ENCODE measurements at places on chromosomes 7 and 10.
A peak's percentile ranks its signal among the peaks of the same experiment; 100 is the strongest.

DNA sequence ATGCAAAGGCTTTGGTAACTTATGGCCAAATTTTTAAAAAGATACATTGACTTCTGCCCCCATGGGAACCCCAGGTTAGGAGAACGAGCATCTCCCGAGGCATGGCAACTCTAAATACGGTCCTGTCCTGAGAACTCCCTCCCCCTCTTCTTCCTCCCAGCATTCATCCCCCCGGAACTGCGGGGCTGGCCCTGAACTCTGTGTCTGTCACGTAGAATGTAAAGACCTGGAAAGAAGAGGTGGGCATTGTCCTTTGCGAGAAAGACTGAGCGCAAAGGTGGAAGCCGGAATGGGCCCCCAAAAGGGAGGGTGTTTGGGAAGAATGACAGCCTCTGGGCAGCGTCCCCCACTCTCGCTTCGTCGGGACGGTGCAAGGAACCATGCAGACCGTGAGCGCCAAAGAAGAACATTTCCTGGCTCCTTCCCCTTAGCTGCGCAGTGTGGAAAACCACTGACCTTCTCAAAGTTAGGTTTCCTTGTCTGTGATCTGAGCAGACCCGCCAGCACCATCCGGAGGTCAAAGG, 21.0 kb downstream of the SHH start:
- DNase-seq = no peak

DNA sequence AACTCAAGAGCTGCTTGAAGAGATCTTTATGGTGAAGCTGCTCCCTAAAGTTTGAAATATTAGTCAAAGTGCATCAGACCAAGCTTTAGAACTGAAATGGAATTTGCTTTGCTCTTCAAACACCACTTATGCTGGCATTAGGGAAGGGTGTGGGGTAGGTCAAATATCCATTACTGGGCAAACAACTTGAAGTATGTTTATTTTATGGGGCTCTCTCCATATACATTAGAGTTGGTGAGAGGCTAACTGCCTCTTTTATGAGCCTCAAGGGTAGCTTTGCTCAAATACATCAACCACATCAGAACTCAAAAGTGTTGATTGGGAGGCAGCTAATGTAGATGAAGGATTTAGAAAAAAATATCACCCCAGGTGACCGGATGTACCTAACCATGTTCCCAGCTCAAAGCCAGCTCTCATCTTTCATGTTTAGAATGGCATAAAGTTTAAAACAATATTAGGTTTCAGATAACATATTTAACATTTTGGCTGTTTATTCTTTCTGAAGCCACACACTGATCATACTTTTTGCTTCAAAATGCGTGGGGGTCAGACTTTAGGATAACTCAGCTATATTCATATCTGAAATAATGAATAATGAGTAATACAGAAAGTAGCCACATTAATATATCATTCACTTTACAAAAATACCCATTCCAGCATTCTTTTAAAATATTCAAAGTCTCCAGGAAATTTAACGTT, 318.6 kb downstream of the PTEN start:
- DNase-seq = no peak

GRCh38 chr10:87864496-87865059, 1.2 kb downstream of the PTEN start:
- DNase-seq = no peak

GRCh38 chr7:146115548-146115850, 1.1 kb upstream of the CNTNAP2 start:
- DNase-seq = no peak

DNA sequence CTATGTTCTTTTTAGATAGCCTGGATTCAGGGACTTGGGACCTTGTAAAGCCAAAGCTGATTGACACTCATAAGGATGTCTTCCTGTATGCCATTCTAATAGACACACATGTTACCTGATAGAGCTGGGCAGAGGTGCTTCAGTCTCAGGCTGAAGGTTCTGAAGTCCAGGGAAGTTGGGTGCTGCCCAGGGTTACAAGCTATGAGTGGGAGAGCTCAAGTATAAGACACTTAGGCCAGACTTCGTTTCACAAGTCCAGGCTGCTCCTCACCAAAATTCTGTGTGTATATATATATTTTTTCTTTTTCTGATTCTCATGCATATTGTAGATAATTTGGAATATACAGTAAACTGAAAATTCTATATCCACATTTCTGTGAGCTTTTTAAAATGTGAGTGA, 144.2 kb downstream of the HDAC9 start:
- DNase-seq = no peak

GRCh38 chr7:18740579-18740988, 245.0 kb downstream of the HDAC9 start:
- DNase-seq = no peak

DNA sequence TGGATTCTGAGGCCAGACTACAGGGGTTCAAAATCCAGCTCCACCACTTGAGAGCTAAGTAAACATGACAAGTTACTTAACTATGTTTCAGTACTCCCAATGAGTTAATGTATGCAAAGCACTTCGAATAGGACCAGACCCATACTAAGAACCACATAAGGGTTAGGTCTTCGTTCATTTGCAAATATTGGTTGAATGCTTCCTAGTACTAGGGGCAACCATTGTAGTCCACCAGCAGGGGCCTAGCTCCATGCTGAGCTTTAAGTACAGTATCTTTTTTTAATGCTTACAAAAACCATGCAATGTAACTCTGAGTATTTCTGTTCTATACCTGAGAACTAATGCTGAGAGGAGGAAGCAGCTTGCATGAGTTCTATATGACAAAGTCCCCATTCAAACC, 80.4 kb upstream of the PDE1C start:
- DNase-seq = no peak

DNA sequence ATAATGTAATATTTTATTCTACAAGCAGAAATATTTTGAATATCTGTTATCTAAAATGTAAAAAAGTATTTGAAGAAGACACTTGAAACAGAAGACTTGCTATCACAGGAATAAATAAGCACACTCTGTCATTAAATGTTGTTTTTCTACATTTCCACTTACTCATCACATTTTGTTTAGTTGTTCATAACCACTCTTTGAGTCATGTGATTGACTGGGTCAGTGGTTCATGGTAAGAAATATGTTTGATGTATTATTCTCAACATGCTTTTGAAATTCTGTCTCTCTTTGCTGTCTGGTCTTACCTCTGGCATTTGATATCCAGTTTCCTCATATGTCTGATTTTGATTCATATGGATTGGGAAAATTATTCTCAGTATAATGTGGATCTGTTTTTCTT, 171.8 kb downstream of the SUGCT start:
- no peak for DNase-seq

DNA sequence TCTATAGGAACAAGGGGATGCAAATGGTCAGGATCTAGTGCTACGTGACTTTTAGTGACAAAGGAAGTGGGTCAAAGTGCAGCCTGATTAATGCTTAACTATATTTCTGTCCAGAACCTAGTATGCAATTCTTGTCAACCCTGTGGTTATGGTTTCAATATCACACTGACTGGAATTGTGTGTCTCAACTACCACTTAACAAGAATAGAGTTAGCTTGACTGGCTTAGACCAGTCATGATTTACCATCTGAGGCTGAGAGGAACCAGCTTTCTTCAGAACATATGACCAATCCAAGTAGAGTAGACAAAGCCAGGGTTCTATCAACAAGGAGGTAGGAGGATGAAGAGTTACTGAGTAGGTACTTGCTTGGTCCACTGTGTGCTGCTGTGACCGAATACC, 54.4 kb downstream of the MYPN start:
- DNase-seq = no peak

GRCh38 chr10:29535012-29535777, 99.6 kb downstream of the SVIL start:
- peak; percentile 77 for DNase-seq

DNA sequence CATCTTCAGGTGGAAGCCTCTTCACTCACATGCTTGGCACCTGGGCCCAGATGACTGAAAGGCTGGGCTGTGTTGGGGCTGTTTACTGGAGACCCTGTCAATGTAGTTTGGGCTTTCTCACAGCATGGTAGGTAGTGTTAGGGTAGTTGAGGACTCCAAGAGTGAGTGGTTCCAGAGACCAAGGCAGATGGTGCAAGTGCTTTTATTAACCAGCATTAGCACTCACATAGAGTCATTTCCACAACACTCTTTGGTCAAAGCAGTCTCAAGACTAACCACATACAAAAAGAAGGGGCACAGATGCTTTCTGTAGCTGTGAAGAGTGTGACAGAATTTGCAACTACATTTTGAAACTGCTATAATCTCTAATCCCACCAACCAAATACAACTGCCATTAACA, 135.0 kb downstream of the RTKN2 start:
- DNase-seq = no peak

GRCh38 chr7:4744391-4745264, 30.8 kb upstream of the AP5Z1 start:
- DNase-seq = peak; percentile 94

- no peak for DNase-seq
Measured at GRCh38 chr10:120979435-120980278, 128.5 kb downstream of the WDR11 start.

GRCh38 chr10:88113232-88113631, 249.8 kb downstream of the PTEN start:
- DNase-seq = no peak

- no peak for DNase-seq
Measured at GRCh38 chr7:30503274-30504212, 1.1 kb downstream of the GGCT start.

DNA sequence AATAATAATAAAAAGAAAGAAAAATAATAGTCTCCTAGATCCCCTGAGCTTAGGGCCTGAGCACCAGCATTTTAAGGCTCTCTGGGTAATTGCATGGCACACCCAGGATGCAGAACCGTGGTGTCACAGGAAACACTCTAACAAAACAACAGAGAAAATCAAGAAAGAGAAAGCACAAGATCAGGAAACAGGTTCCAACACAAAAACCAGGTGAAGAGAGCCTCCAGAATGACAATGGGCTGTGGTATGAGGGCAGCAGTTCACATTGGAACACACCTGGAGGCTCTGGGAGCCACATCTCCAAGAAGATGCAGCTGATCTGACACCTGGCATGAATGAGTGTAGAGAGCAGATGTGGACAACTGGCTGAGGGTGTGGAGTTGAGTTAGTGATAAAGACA, 7.1 kb downstream of the MMRN2 start:
- DNase-seq = no peak

GRCh38 chr7:81014266-81014665, 95.4 kb upstream of the SEMA3C start:
- no peak for DNase-seq

DNA sequence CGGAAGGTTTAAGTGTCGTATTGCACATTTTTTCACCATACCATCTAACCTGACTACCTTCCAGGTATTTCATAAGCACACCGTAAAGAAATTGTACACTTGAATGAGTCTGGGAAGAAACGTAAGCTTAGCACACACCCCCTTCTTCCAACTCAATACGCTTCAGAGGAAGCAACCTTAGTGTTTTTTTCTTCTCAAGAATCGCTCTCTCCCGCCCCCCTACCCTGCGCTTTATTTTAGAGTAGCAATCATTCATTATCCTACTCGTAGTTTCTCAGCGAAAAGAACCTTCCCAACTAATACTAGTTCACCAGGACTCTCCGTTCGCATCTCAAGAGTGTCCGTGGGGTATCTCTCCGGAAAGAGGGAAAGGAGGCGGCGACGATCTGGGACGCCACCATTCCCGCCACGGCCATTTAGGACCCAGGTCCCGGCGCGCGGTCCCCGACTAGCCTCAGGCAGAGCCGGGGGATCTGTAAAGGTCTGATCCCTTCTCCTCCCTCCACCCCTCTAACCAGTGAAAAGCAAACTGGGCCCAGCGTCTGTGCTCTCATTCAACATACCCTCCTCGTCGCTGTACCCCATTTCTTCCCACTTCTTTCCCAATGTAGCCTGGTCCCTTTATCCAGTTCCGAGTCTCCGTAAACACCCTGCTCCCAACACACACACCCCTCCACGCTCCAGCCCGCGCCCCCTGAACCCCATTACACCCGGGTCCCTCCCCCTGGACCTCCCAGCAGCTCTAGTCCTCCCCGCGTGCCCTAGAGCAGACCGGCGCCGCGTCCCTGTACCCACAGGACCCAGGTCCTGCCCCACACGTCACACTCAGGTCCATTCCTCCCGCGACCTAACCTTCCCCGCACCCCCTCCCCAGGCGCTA, 16.0 kb downstream of the MYOZ1 start:
- DNase-seq = no peak

DNA sequence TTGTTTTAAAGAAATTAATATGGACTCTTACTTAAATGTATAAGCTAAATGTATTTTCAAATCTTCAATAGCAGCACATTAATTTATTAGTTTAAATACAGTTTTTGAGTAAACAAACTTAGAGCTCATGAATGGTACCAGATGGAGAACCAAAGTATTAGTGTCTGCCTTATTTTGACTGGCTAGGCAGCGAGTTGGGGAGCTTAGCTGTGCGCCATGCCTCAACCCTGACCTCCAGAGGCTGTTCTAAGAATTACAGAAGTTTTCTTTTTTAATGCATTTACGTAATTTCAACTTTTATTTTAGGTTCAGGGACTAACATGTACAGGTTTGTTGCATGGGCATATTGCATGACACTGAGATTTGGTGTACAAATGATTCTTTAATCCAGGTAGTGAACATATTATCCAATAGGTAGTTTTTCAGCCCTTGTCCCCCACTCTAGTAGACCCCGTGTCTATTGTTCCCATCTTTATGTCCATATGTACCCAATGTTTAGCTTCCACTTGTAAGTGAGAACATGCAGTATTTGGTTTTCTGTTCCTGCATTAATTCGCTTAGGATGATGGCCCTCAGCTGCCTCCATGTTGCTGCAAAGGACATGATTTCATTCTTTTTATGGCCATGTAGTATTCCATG, 166.8 kb downstream of the IQUB start:
- DNase-seq = no peak
